HFFc6 (cell line): ENCODE measurements at places on chromosomes 5 and 9.

GRCh38 chr5:153496835-153497234, 6.4 kb downstream of the GRIA1 start:
- H3K36me3 ChIP-seq, result no peaks in the 10 kb centered on the region
- peaks cover 10% of the 10 kb centered on the region for H3K4me1 ChIP-seq
- DNase-seq, result peak; percentile 46

- no peak overlapping the region for H3K4me3 ChIP-seq
- no peak overlapping the region for H3K27ac ChIP-seq
- no peak for DNase-seq
Measured at GRCh38 chr5:134491841-134492442, 33.5 kb upstream of the JADE2 start.

DNA sequence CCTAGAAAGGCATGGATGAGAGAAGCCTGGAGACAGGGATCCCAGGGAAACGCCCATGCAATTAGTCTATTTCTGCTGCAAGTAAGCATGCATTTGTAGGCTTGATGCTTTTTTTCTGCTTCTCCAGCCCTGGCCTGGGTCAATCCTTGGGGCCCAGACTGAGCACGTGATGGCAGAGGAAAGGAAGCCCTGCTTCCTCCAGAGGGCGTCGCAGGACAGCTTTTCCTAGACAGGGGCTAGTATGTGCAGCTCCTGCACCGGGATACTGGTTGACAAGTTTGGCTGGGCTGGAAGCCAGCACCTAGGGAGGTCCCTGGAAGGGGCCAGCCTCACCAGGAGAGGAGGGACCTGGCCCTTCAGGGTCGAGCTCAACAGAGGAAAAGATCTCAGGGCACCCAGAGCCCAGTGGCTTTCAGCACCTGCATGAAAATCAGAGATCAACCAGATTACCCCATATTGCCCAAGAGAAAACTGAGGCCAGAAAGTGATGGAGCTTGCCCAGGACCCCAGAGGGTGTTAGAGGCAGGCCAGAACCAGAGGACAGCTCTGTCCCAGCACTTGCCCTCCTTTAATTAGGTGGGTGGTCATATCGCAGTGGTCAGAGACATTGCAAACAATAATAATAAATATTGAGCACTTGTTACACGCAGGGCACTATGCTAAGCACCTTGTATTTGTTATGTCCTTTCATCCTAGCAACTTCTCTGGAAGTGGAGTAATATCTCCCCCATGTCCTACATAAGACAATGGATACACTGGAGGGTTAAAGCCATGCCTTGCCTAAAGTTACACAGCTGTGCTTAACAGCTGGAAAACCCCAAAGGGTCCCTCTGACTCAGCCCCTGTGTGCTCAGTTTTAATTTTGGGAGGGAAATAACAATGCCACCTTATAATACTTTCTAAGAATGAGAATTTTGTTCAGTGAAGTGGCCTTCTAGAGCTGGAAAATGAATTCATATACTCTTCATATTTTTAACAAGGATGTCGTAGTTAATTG, 67.1 kb downstream of the KLF4 start:
- peaks cover 5% of the 10 kb centered on the region for H3K27me3 ChIP-seq
- no peak overlapping the region for H3K27ac ChIP-seq
- no peak overlapping the region for H3K4me3 ChIP-seq
- no peaks in the 10 kb centered on the region for H3K4me1 ChIP-seq

GRCh38 chr9:72188232-72188631, 39.0 kb downstream of the GDA start:
- no peak overlapping the region for H3K4me3 ChIP-seq
- no peaks in the 10 kb centered on the region for H3K4me1 ChIP-seq
- H3K36me3 ChIP-seq, result no peaks in the 10 kb centered on the region
- no peak for DNase-seq
- no peak overlapping the region for H3K27ac ChIP-seq

- H3K36me3 ChIP-seq, result peaks cover 4% of the 10 kb centered on the region; the same call in 1 of the 2 replicates
- peak overlapping the region; percentile 84 for H3K4me3 ChIP-seq
- no peaks in the 10 kb centered on the region; the same call in none of the 2 replicates for H3K27me3 ChIP-seq
- peaks cover 66% of the 10 kb centered on the region for H3K4me1 ChIP-seq
- peak overlapping the region; percentile 92 for H3K27ac ChIP-seq
Measured at GRCh38 chr9:111957856-111958631, 61.4 kb downstream of the UGCG start.
